ENCODE measurements at places on chromosomes 3 and 15. TPM values are rescaled to one million over a fixed set of nuclear protein-coding genes. Genes with fewer than 3 reads are reported as not detected.

The VEPH1 gene
- 4.0 TPM for total RNA-seq

GRCh38 chr15:36498916-36499315, 80.5 kb upstream of the CDIN1 start:
- no peaks in the 10 kb centered on the region for H3K4me1 ChIP-seq
- H3K27ac ChIP-seq: no peak overlapping the region
- no peaks in the 10 kb centered on the region for H3K27me3 ChIP-seq

The CISH gene
- total RNA-seq: 2.7 TPM

GRCh38 chr3:24296441-24297205, 198.0 kb downstream of the THRB start:
- H3K27ac ChIP-seq: no peak overlapping the region
- H3K4me1 ChIP-seq: peaks cover 24% of the 10 kb centered on the region

DNA sequence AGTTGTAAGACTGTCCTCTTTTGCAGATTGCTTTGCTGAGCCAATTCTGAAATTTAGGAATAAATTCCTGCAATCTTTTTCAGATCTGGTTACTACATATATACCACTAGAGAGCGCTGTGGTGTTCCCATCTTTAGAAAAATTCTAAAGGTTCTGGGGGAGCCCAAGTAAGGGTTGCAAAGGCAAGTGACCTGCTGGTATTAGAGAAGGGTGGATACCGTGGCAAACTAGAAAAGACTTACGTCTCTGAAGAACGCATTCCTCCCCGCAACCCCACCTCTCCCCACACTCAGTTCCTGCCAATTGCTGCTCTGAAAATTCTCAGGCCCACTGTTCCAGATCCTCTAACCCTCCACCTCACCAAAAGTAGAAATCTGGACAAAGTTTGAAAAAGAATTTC, 48.5 kb downstream of the EFHB start:
- DNase-seq: no peak
- no peaks in the 10 kb centered on the region for H3K27me3 ChIP-seq
- peaks cover 28% of the 10 kb centered on the region for H3K4me1 ChIP-seq
- no peaks in the 10 kb centered on the region for H3K36me3 ChIP-seq

GRCh38 chr15:79811406-79812405, 85.1 kb downstream of the MTHFS start:
- no peaks in the 10 kb centered on the region for H3K4me1 ChIP-seq
- H3K4me3 ChIP-seq: no peak overlapping the region
- no peaks in the 10 kb centered on the region for H3K27me3 ChIP-seq
- H3K36me3 ChIP-seq: no peaks in the 10 kb centered on the region
- no peak for DNase-seq
- H3K27ac ChIP-seq: no peak overlapping the region

DNA sequence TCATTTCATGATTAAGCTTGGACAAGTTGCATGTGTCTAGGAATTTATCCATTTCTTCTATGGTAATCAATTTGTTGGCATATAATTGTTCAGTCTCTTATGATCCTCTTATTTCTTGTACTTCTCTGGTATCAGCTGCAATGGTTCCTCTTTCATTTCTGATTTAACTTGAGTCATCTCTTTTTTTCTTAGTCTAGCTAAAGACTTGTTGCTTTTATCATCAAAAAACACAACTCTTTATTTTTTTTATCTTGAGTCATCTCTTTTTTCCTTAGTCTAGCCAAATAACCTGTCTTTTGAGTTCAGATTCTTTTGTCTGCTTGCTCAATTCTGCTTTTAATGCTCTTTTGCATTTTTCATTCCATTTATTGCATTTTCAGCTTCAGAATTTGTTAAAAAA, 37.3 kb downstream of the UBE3A start:
- H3K4me3 ChIP-seq: no peak overlapping the region
- peaks cover 7% of the 10 kb centered on the region for H3K36me3 ChIP-seq
- no peak overlapping the region for H3K27ac ChIP-seq
- H3K4me1 ChIP-seq: no peaks in the 10 kb centered on the region
- DNase-seq: no peak

The CHST13 gene
- 0.52 TPM for total RNA-seq

- H3K27me3 ChIP-seq: no peaks in the 10 kb centered on the region
- no peak for DNase-seq
- H3K4me3 ChIP-seq: no peak overlapping the region
These were observed 223.3 kb upstream of the CCDC54 start for GRCh38 chr3:107153981-107154380.

- no peaks in the 10 kb centered on the region for H3K36me3 ChIP-seq
- no peak overlapping the region for H3K27ac ChIP-seq
- no peaks in the 10 kb centered on the region for H3K27me3 ChIP-seq
These were observed 275.2 kb upstream of the CBLB start for GRCh38 chr3:106144030-106144429.

DNA sequence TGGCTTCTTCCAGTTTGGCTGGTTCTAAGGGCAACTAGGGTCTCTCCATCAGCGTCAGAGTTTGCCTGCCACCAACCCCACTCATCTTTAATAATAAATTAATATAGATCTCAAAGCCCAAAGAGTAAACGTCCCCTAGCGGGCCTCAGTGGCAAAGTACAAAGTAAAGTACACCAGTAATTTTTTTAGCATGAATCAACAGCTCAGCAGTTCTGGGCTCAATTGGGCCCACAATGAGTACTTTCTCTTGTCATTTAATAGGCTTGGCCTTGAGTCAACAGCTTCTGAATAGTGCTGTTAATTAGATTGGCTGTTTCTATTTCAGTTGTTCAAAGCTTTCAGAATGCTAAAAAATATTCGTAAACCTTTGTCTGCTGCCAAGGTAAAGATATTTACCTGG, 89.0 kb upstream of the PFN2 start:
- no peaks in the 10 kb centered on the region for H3K4me1 ChIP-seq
- H3K36me3 ChIP-seq: no peaks in the 10 kb centered on the region
- no peak overlapping the region for H3K27ac ChIP-seq
- DNase-seq: no peak

The TRAIP gene
- total RNA-seq: 18.1 TPM

Measured in PC-9 (cell line).